ENCODE measurements at places on chromosomes 6 and 20.
A peak's percentile ranks its signal among the peaks of the same experiment; 100 is the strongest.

DNA sequence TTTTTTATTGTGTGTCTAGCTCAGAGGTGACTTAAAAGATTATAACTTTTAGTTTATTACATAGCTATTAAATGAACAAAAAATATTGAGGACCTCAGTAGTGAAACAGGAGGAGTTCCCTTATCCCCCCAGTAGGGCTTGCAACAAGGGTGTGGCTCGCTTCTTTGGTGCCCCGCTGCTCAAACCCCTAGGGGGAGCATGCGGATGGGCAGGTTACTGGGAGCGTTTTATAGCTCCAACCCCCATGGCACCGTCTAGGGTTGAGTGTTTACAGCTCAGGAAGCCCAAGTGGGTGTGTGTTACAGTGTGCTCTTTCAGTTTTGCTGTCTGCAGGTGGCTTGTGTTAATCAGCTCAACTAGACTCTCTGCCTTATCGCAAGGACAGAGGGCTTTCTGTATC lies 1513.7 kb downstream of the GRIK2 start:
- no peak for DNase-seq

DNA sequence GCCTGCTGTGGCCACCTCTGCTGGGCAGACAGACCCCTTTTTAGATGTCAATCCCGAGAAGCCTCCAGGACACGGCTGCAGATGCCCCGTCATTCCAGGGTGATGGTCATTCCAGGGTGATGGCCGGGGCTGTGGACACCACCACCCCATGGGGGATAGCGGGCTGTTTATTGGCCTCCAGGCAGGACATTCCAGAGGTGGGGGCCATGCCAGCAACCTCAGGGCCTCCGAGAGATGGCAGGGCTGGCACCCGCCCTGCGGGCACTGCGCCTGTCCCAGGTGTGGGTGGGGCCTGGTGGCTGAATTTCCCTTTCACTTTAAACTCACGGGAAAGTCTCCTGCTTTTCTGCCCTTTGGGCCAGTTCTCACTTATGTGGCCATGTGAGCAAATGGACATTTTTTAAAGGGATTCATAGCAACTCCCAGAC lies 14.5 kb downstream of the COL9A3 start:
- DNase-seq: no peak

GRCh38 chr6:116397914-116398313 lies 27.2 kb downstream of the DSE start:
- DNase-seq: no peak

DNA sequence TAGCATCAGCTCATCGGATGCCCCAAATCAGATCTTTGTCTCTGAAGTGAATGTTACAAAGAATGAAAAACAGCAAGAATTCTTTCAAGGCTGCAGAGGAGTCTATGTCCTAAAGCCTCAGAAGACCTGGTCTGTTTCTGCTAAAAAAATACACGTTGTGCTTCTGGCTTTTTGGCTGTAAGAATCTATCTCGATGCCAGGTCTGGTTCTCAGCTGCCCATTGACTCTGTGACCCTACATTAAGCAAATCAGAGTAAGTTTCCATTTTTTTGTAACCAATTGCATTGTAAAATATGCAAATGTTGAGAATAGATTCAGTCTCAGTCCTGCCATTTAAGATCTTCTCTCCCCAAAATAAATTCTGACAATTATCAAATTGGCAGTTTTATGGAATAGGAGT lies 705.4 kb downstream of the RFPL4B start:
- no peak for DNase-seq

GRCh38 chr20:51876313-51876940 lies 74.1 kb upstream of the SALL4 start:
- no peak for DNase-seq

DNA sequence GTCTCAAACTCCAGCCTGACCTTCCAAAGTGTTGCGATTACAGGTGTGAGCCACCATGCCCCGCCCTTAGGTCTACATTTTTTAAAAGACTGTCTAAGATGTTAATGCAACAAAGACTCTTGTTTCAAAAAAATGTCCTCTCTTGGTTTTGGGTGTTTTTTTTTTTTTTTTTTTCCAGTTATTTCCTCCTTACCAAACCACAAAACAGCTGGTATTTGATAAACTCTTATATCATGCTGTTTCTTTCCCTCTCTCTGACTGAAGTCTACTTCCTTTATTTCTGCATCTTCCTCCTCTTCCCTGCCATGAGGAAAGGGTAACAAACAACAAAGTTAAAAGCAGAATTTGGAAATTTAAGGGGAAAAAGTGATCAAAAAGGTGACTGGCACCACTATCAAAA lies 21.2 kb downstream of the STK38 start:
- no peak for DNase-seq

DNA sequence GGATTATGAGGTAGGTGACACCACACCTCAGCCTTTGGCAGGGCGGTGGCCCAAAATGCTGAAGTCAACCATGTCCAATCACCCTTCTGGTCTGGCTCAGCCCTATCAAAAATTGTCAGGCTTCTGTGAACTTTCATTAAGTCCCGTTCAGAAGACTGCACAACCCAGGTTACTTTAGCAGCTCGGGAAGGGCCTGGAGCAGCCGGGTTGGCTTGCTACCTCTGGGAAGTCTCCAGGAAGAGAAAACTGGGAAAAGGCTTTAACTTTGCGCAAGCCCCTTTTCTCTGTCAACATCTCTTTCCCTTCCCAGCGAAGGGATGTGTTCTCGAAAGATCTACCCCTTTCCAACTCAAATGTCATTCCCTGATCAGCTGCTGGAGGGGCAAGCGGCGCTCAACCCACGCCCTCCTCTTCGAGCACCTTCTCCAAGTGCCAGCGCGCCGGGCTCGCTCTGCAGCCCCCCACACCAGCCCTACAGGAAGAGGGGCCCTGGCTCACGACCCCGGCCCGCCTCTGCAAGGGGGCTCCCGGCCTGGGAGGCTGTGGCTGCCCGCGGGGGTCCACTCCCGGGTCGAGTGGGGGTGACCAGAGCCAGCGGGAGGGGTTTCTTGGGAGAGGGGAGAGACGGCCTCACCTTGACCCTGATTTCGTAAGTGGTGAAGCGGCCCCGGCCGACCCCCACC lies 573 bp downstream of the SNX3 start:
- peak; percentile 6 for DNase-seq

DNA sequence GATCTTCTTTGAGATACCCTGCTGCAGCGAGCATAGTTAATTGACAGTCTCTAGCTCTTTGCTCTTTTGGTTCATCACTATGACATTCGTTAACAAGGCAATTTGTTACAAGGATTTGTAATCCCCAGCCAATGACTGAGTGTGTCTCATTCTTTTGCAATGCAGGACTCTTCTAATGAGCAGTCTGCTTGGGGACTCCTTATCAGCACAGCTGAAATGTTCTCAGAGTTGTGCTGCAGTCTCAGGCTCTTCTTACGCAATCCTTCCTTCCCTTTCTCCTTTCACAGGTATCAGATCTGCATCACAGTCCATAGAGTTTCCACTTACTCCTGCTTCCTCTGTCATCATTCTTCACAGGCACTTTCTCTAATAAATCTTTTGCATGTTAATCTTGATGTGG lies 161.2 kb upstream of the OGFRL1 start:
- DNase-seq: no peak

GRCh38 chr6:39300739-39301138 lies 13.5 kb downstream of the KCNK17 start:
- no peak for DNase-seq

GRCh38 chr6:33962246-33963027 lies 158.6 kb upstream of the MLN start:
- no peak for DNase-seq

GRCh38 chr6:1267790-1268762 lies 43.8 kb upstream of the FOXQ1 start:
- no peak for DNase-seq

- DNase-seq: no peak
Observed at GRCh38 chr20:1924910-1925861, 30.0 kb downstream of the SIRPA start.

DNA sequence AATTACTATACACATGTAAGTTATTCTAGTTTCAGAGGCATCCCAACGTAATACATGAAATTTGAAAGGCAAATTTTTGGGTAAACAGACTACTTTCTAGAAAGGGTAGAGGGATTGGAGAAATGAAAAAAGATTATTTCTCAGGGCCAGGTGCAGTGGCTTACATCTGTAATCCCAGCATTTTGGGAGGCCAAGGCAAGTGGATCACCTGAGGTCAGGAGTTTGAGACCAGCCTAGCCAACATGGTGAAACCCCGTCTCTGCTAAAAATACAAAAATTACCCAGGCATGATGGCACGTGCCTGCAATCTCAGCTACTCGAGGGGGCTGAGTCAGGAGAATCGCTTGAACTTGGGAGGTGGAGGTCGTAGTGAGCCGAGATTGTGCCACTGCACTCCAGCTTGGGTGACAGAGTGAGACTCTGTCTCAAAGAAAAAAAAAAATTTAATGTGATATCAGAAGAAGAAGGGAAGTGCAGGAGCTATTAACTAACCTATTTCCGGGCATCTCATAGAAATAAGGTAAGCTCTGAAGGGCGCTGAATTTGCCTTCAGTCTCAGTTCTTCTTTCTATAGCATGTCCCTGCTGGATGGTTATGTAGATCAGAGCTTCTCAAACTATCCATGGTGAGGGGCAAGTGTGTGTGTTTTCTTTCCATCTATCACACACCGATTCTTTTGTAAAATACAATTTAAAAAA lies 100.3 kb upstream of the MTHFD1L start:
- DNase-seq: no peak

DNA sequence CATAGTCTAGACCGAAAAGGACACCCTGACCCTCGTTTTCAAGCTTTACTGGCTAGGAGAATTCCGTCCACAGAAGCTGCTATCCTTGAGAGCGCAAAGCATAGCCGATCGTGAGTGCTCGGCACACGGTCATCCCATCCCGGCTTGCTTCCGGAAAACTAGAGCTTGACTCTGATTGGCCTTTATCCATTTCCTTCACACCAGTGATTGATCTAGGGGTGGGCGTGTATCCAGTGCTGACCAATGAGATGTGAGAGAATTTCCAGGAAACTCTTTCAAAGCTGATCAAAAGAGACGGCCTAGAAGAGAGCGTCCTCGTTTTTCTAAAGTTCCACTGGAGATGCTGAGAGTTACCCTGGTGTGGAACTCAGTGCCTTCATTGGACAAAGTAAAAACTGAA lies 41.0 kb upstream of the NFATC2 start:
- DNase-seq: no peak

DNA sequence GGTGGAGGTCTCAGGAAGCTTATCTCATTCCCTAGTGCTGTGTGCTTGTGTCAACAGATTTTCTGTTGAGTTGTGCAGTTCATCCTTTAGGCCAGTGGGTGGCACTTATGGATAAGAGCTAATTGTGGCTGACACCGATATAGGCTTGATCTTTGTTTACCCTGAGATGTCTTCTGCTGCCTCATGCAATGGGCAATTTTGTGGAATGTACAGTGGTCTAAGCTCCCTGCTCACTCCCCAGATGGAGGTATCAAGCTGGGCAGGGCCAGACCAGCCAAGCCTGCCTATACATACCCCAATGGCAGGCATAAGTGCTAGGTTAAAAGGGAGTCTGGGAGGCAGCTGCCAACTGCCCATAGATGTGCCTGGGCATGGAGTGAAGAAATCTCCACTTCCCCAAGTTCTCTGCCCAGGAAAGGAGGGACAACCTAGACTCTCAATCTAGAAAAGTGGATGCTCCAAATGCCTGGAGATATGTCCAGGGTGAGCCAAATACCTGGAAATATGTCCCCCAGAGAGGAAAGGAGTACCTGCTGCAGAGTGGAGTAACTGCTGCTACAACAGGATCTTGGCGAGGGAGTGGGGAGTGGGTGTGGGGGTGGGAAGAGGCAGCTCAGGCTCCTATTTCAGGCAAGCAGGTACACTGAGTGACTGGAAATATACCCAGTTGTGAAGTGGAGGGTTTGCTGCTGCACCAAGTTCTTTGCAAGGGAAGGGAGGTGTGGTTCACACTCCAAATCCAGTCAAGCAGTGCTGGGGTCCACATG lies 53.2 kb upstream of the ARG1 start:
- peak; percentile 31 for DNase-seq

DNA sequence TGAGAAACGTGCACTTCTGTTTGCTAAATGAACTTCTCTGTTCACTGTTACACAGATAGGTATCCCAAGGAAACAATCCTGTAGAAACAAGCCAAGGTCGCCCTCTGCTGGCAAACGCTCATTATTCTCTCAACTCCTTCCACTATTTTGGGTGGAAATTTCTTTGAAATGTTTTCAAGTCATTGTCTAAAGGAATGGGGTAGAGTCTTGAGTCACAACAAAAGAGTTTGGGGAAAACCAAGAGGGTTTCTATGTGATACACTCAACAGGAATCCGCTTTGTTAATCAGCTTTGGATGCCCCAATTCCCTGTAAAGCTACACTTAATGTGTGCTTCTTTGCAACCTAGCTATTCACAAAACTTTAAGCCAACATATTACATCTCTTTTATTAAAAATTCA lies 4.6 kb upstream of the RAE1 start:
- DNase-seq: peak; percentile 72

DNA sequence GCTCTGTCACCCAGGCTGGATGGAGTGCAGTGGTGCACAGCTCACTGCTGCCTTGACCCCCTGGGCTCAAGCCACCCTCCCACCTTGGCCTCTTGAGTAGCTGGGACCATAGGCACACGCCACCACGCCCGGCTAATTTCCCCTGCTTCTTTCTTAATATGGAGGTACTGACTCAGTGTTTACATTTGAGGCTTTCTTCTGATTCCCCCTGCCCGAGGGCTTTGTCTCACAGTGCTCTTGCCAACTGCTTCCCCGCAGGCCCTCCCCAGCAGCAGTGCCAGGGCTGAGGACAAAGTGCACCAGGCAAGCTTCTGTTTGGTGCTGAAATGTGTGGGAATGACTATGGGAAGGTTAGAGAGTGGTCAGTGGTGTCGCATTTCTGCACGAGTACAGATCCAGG lies 34.8 kb downstream of the NR2E1 start:
- no peak for DNase-seq

DNA sequence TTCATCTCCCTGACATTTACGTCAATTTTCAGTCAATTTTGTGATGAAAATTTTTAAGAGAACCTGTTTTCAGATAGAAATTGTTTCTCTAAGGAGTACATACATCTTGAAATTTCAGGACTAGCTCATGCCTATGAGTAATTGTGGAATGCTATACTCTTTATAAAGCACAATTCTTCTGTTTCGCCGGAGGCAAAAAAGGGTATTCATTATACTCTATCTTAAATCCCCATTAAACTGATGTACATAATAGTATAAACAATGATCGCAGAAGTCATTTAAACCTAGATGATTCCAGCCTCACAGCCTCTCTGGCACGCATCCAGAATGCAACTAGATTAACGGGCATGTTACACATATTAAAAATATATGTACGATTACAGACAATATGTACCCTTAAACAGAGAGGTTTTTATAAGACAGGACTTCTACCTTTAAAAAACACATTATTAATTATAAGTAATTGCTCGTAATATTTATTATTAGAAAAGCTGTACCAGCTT lies 62.6 kb downstream of the NRSN1 start:
- DNase-seq: no peak

Measured in activated CD4-positive, alpha-beta T cell treated with anti-CD3 and anti-CD28 coated beads, Interleukin-2, amount 50 U/mL, for 1 hour (primary cell).